ENCODE measurements at places on chromosomes 6 and 20.

DNA sequence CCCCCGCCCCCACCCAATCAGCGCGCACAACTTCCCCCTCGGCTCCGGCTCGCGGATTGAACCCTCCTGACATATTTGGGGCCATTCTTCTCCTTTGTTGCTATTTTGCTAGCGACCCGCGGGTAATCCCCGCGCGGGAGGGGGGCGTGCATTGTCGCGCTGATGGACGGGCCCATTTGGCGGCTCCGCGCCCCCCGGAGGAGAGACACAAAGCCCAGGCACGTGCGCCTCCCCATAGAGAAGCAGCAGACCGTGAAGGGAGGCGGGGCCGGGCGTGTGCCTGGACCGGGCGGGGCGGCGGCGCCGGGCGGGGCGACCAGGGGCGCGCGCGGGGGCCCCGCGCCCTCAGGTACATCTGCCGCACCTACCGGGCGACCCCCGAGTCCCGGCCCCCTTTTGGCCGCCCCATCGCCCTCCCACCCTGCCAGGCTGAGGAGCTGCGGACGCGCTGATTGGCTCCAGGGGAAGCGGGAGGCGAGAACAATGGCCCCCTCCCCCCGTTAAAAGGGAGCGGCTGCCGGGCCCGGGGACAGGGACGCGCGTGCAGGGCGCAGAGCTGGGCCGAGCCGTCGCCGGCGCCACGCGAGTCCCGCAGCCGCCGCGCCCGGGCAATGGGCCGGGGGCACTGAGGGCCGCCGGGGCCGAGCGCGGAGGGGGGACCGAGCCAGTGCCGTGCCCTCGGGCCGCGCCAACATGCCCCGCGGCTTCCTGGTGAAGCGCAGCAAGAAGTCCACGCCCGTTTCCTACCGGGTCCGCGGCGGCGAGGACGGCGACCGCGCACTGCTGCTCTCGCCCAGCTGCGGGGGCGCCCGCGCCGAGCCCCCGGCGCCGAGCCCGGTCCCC lies at the start of gene INSM1:
INSM1 (plus strand) TSS at position 530 of the 843 bp plus-strand sequence; CDS start at position 694, 164 bp downstream.
- no peak for DNase-seq

DNA sequence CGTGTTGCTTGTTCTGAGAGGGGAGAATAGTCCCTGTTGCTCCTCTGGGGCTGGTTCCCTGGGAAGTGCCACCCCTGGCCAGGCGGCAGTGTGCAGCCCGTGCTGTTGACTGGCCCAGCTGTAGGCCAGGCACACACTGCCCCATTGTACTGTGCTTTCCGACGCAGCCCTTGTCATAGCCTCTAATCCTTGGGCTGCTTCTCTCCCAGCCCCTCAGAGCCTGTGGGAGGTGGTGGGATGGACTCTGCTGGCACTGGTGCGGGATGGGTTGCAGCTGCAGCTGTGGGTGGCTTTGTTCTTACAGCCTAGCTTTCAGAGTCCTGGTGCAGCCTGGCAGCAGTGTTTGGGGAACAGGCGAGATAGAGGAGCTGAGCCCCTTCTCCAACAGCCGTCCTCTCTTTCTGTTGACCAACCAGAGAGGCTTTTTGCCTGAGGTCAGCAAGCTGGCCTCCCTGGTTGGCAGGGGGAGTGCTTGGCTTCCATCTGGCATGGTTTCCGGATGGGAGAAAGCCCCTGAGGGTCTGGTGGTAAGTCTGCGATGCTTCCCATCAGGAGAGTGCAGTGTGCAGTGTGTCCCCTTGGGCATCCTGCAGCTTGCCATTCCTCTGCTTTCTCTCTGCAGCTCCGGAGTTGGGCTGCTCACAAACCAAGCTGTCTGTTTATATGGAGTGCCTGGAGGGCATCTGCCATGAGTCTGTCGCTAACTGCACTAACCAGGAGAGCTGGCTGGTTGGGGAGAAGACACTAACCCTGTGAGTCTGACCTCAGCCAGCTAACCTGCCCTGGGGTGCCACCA lies 12.1 kb downstream of the TJAP1 start:
- DNase-seq = no peak

DNA sequence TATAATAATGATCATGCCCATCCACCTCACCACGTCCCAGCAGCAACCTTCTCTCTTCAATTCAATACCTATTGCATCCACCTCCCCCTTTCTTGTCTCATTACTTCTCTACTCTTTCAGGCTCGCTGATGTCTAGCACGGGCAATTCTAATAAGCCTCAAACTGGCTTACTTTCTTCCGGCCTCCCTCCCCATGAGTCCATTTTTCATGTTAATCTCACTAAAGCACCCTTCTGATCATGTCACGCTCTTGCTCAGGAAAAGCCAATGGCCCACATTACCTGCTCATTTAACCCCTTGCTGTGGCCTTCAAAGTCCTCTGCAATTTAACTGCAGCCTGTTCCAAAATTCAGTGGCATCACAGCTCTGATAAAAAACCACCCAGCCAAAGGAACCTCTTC lies 105.1 kb downstream of the UTRN start:
- DNase-seq = no peak

DNA sequence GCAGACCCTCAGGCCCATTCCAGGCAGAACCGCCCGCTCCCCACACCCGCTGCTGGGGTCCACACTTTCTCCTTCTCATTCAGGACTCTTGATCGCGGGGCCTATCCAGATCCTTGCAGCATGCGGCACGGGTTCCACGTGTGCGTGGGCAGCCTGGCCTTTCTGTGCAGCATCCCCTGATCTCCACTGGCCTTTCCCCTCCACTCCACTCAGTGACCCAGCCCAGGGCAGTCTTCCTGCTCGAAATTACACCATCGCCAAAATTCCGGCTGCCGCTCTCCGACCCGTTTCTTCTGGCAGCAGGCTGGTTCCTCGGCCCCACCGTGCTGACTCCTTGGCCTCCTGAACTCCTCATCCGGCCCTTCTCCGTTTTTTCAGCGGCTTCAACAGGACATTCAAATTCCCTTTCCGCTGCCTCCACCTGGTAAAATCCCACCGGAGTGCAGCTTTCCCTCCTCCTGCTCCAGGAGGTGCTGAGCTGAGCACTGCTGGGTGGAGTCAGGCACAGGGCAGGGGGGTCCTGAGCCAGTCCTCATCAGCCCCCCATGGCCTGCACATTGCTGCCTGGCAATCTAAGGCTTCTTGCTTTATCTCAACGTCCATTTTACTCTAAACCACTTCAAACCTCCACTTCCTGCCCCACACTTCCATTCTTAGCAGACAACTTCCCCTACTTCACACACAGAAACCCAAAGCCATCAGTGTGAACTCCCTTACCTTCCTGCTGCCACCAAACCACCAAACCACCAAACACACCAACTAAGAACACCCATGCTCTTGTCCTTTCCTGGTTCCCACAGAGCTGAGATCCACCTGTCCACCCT lies 9.0 kb downstream of the SFT2D1 start:
- no peak for DNase-seq

- peak; percentile 20 for DNase-seq
Measured at GRCh38 chr6:170371588-170371987, 65.0 kb downstream of the FAM120B start.

- no peak for DNase-seq
Measured at GRCh38 chr6:147709396-147710272, 201.1 kb downstream of the SAMD5 start.

- peak; percentile 4 for DNase-seq
Measured at GRCh38 chr6:20610636-20611370, 76.5 kb downstream of the CDKAL1 start.

DNA sequence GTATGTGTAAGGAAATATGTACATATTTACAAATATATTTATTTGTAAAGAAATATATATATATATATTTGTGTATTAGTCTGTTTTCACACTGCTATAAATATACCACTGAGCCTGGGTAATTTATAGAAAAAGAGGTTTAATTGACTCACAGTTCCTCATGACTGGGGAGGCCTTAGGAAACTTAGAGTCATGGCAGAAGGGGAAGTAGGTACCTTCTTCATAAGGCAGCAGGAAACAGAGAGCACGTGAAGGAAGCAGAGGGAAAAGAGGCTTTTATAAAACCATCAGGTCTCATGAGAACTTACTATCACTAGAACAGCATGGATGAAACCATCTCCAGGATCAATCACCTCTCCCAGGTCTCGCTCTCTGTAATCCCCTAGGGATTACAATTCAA lies 644.5 kb upstream of the HS3ST5 start:
- DNase-seq = no peak

DNA sequence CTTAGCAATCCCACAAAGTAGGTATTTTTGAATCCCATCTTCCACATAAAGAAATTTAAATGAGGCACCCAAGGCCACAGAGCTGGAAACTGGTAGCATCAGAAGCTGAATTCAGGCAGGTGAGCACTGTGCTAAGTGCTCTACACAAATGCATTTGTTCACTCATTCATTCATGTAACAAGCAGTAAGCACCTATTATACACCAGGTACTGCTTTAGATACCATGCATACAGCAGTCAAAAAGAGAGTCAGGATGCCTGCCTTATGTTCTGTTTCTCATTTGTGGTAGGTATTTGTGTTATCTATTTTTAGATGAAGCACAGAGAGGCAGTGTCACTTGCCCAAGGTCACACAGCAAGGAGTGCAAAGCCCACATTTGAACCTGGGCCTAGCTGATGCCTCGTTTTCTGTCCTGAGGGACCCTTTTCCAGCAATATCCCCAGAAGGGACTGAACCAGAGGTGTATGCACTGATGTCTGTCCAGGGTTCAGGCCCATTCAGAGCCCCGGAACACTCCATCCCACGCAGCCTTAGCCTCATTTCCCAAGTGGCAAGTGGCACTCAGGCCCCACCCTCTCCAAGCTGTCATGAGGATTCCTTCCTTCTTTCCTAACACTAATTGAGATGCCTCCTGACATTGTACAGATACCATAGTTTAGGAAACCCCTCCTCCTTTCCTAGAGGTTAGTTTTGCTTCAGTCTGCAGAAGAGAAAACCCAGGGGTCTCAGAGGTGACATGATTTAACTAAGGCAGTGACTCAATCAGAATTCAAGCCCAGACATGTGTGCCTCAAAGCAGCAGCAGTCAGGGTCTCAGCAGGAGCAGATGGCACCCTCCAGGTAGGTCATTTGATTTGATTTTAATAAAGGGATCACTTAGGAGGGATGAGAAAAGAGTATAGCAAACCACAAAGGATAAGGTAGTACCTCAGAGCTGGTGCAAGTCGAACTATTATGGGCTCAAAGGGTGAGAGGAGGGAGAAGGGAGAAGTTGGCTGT lies 61.2 kb upstream of the SIRPA start:
- DNase-seq = no peak

- DNase-seq = no peak
Measured at GRCh38 chr20:30816182-30816645, 441.2 kb upstream of the DEFB115 start.

DNA sequence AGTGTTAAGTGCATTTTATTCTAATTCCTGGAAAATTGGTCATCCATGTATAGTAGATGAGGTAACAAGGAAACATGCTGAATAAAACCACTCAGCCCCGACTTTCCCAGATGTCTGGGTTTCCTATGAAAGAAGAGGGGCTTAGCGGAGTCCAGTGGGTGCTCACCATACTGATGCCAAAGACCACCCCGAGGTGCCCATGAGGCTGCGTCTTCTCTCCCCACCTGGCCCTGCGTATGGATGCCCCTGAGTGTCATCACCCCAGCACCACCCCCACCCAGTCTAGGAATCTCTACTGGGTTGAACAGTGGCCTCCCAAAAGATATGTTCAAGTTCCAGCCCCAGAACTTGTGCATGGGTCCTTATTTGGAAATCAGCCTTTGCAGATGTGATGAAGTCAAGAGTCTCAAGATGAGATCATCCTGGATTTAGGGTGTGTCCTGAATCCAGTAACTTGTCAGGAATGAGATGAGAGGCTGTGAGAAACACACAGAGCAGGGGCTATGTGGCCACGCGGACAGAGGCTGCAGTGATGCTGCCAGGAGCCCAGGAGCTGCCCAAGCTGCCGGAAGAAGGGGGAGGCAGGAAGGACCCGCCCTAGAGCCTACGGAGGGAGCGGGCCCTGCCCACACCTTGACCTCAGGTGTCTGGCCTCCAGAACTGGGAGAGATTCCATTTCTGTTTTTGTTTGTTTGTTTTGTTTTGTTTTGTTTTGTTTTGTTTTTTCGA lies 124.6 kb upstream of the CDH4 start:
- peak; percentile 78 for DNase-seq

DNA sequence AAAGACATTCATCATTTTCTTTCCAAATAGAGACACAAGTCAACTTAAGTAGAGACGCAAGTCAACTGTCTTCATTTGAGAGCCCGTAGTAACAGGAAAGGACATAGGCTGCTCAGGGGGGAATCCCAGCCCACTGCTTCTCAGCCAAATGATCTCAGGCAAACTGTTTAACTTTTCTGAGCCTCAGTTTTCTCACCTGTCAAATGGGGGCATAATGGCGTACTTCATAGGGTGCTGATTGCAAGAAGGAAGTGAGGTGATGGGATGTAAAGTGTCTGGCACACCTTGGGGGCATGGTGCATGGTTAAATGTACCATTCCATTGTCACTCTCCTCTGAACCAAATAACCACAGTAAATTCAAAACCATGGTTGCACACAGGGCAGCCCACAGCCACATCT lies 96.5 kb downstream of the EYA2 start:
- no peak for DNase-seq

GRCh38 chr6:78896227-78896626 lies 28.9 kb downstream of the IRAK1BP1 start:
- no peak for DNase-seq

DNA sequence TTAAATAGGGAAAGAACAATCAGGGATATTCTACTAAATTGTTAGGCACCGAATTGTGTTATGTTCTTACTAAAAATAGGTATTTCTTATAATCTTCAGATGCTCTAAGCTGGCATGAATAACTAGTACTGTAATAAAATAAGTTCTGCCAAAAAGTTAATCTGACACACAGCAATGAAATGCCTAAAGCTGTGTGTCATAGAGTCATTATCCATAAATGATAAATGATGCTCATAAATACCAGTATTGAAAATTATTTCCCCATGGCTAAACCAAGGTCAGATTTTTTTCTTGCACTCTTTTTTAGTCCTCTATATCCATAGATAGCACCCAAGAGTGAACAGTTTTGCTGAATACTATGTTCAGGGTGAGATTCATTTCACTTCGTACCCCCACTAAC lies 11.7 kb upstream of the PRIM2 start:
- DNase-seq = no peak

GRCh38 chr6:149046164-149046821 lies 271.2 kb upstream of the TAB2 start:
- DNase-seq = no peak

- DNase-seq = no peak
Measured at GRCh38 chr6:127481111-127481510, 21.9 kb upstream of the KIAA0408 start.

- DNase-seq = no peak
Measured at GRCh38 chr6:123869334-123869733, 65.7 kb downstream of the NKAIN2 start.

DNA sequence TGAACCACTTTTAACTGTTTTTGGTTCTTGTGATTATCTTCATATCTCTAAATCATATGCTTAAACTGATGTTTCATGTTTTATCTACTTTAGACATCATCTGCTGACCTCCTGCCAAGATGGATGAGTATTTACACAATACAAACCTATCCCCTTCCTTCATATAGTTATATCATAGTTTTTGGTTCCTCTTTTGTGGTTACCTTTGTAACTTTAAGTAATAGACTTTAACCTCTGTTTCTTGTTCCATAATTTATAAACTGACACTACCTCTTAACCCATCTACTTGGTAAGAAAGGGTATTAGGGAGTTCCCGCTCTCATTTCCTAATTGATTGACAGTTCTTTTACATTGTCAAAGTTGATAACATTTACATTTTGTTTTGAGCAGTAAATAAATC lies 11.9 kb downstream of the PCMT1 start:
- DNase-seq = no peak

Measured in hepatic stellate cell (primary cell).